ENCODE measurements at places on chromosomes 4 and X. TPM values are rescaled to one million over a fixed set of nuclear protein-coding genes. Genes with fewer than 3 reads are reported as not detected.

Gene C4orf54
- under 0.01 TPM for total RNA-seq

Gene TBC1D19
- 9.9 TPM for total RNA-seq

Gene AR
- total RNA-seq, result 4.2 TPM

GRCh38 chrX:11739776-11740175, 18.3 kb upstream of the MSL3 start:
- DNase-seq, result no peak
- no peak overlapping the region for H3K27ac ChIP-seq
- H3K36me3 ChIP-seq, result no peaks in the 10 kb centered on the region

- no peak overlapping the region for H3K4me3 ChIP-seq
- H3K4me1 ChIP-seq, result no peaks in the 10 kb centered on the region
- no peaks in the 10 kb centered on the region for H3K36me3 ChIP-seq
- no peak overlapping the region for H3K27ac ChIP-seq
- no peak for DNase-seq
These were observed 202.9 kb downstream of the CHIC1 start for GRCh38 chrX:73765776-73766430.

DNA sequence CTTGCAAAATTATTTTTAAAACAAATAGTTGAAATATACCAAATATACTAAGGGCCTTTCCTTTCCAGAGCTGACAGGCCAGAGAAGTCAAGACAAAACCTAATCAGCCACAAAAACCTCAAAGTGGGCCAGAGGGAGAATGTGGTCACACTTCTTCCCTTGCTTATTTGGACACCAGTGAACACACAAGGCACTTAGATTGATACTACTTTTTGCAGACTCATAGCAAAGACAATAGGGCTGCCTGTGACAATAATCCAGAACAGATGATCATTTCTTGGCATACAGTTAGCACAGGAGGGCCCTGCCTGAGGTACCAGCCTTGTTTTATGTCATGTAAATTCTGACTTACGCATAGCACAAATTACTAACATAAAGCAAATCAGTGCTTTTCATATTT, 215.7 kb upstream of the NEIL3 start:
- H3K4me3 ChIP-seq, result no peak overlapping the region
- no peaks in the 10 kb centered on the region for H3K36me3 ChIP-seq
- no peaks in the 10 kb centered on the region for H3K27me3 ChIP-seq
- no peaks in the 10 kb centered on the region for H3K4me1 ChIP-seq
- no peak for DNase-seq

- H3K36me3 ChIP-seq, result no peaks in the 10 kb centered on the region
- peaks cover 64% of the 10 kb centered on the region for H3K4me1 ChIP-seq
- no peak overlapping the region for H3K4me3 ChIP-seq
- peak overlapping the region; percentile 0 for H3K27ac ChIP-seq
These were observed 112.3 kb upstream of the LIMCH1 start for GRCh38 chr4:41425650-41426049.

DNA sequence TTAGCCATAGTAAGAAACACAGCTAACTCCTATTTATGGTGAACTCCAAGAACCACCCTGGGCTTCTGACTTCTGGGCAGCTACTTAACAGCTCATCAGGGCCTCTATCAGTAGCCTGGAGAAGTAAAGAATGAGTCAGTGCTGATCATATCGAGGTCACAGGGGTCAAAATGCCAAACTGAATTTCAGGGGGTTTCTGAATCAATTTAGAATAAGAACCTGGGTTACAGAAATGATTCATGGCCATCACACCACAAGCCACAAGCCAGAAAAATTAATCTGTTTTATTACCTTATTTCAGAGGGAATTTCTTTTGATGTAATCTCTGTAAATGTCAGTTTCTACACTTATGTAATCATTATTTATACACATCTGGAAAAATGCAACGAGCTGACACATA, 64.4 kb downstream of the CHST7 start:
- H3K36me3 ChIP-seq, result no peaks in the 10 kb centered on the region
- H3K4me1 ChIP-seq, result peaks cover under 1% of the 10 kb centered on the region
- H3K27ac ChIP-seq, result no peak overlapping the region
- no peaks in the 10 kb centered on the region for H3K27me3 ChIP-seq
- no peak overlapping the region for H3K4me3 ChIP-seq
- no peak for DNase-seq

Measured in esophagus muscularis mucosa (tissue), 4 donors.